ENCODE measurements at places on chromosomes 13 and 19.

- DNase-seq, result peak; percentile 46
Observed at GRCh38 chr13:52652980-52653303, 306 bp downstream of the SUGT1 start.

- no peak for DNase-seq
Observed at GRCh38 chr13:112782429-112783010, 92.7 kb downstream of the ATP11A start.

DNA sequence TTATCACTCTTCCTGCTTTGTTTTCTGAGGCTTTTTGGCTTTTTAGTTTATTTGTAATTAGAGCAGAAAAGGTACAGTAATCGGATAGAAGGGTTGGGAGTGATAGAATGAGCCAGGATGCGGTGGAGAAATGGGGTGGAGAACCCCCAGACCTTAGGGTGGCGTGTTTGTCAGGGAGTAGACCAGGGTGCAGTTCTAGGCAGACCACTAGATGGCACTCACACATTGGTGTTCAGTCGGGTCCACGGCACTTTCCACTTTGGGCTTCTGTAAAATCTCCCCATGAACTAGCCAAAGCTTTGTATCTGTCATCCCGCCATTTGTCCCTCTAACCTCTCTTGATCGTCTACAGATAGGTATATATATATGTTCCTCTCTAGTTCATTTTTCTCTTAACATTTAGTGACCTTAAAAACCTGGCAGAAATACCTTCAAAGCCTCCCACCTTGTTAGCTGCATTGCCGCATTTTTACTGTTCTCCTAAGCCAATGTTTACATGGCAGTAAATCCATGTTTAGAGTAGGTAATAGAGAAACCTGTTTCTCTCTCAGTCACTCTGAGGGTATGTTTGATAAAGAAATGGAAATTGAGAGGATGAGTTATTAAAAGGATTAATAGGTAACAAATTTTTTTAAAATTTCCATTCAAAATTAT lies 154.9 kb downstream of the TM9SF2 start:
- peak; percentile 80 for DNase-seq

DNA sequence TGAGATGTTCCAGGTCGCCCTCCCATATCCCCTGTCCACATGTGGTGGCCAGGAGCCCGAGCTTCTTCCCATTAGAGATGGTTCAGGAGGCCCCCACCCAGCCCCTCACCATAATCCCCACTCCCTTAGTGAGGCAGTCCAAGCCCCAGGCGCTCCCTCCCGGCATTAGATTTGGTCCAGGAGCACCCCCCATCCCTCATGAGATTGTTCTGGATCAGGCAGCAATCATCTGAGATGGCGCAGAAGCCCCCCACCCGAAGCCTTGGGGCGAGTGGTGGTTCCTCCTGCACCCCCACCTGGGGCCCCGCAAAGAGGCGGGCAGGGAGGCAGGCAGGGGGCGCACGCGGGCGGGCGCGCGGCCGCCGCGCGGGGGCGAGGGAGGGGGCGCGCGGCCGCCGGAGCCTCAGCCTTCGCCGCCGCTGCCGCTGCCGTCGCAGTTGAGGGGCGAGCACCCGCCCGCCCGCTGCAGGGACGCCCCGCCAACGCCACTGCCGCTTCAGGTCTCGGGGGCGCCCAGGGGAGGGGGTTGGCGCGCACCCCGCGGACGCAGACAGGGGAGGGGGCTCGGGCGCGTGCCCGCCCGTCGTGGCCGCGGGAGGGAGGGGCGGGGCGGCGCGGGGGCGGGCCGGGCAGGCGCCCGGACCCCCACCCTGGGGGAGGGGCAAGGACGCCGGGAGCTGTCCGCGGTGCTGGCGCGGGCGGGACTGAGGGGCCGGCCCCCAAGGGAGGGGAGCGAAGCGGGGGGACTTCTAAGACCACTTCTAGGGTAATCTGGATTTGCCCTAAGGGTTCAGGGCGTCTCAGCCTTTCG lies 46.4 kb upstream of the SHKBP1 start:
- peak; percentile 12 for DNase-seq

DNA sequence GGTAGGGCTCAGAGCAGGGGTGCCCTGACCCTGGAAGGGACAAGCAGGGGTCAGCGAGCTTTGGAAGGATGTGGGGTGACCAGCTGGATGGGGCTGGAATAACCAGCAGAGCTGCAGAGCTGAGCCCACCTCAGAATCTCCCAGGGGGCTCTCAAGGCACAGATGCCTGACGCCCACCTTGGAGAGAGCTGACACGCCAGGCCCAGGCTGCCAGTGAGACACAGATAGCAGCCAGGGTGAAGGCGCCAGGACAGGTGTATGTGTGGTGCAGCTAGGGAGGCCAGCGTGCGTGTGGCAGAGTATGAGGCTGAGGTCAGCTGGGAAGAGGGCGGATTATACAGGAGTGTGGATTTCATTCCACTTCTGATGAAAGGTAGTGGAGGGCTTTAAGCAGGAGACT lies 8.9 kb downstream of the AP1M1 start:
- no peak for DNase-seq

DNA sequence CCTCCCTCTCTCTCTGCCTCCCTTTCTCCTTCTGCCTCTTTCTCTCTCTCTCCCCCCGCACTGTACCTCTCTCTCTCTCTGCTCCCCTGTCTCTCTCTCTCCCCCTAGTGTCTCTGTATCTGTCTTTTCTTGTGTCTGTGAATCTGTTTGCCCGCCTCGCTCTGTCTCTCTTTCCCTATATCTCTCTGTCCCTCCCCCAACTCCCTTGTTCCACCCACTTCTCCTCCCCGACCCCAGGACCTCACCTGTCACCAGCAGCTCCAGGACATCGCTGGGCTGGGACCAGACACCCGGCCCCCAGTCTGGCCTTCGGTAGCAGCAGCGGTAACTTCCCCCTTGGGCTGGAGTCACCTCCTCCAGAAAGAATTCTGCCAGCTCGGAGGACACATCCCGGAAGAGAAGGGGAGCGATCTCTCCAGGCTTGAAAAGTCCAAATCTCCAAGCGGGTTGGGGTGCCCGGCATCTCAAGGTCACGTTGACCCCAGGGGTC lies 3.9 kb downstream of the OSCAR start:
- DNase-seq, result no peak

GRCh38 chr13:42487221-42487620 lies 86.7 kb upstream of the TNFSF11 start:
- no peak for DNase-seq

DNA sequence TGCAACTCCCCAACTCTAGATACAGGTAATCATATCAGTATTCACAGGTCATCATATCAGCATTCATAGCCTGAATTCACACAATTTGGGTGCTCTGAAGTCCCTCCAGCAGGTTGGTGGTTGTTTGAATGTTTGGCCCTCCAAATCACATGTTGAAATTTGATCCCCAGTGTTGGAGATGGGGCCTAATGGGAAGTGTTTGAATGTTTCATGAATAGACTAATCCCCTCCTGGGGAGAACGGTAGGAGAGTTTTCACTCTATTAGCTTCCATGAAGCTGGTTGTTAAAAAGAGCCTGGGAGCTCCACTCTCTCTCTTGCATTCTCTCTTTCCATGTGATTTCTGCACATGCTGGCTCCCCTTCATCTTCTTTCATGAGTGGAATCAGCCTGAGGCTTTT lies 288.6 kb upstream of the PCDH9 start:
- no peak for DNase-seq

- DNase-seq, result peak; percentile 5
Observed at GRCh38 chr13:36815062-36815461, 4.0 kb upstream of the RFXAP start.

GRCh38 chr19:16217716-16218451 lies 20.2 kb downstream of the AP1M1 start:
- DNase-seq, result no peak

DNA sequence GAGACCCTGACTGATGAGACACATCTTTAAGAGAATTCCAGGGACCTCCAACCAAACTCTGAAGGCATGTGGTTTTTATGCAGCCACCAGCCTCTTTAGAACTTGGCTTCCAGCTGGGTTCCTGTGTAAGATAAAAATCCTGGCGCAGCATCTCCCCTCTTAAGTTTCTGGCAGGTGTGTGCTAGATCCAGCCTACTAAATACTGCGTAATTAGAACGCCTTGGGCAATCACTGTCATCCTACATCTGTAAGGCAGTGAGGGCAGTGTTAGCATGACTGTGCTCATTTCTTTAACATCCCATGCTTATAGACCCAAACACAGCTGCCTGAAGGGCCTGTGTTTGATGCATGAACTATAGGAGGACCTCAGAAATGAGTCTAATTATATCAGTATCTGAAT lies 173.5 kb upstream of the OBI1 start:
- DNase-seq, result no peak

DNA sequence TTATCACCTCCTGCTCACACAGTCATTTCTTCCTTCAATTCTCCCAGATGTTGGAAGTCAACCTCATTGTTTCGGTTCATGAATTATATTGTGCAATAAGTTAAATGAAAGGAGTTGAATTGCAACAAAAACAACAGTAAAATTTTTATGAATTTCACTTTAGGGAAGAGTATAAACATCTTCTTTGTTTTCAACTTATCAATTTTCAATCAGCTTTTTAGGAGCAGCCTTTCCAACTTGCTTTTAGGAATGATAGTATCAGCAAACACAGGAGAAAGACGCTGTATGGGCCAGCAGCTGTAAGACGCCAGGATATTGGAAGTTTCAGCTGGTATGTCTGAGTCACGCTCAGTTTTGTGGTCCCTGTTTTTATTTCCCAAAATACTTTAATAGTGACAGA lies 132.5 kb upstream of the ARGLU1 start:
- no peak for DNase-seq

DNA sequence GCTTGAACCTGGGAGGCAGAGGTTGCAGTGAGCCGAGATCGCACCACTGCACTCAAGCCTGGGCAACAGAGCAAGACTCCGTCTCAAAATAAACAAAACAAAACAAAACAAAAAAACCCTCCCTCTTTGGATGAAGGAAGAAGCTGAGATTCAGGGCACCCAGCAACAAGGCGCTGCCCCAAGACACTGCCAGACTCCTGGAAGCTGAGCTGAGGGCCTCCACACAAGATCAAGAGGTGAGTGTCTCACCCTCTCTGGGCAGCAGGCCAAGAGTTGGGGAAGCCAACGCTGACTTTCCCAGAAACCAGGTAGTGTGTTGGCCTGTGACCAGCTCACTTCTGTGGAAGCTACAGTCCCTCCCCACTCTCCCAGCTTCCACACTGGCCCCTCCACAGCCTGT lies 3.7 kb upstream of the TYROBP start:
- no peak for DNase-seq

DNA sequence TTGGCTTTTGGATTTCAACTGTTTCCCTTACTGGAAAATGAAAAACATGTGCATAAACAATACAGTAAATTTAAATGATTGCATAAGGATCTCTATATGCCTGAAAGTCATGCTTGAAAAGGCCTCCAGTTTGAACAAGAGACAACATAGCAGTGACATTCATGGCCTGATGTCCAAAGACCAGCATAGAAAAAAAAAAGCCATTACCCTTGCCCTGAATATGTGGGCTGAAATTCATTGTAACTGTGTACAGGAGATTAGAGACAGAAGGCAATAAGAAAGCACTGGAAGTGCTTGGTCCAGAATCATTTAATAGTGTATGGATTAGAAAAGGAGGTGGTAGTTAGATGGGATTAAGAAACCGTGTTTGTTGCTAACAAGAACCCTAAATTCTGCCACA lies 15.4 kb downstream of the MIR17HG start:
- DNase-seq, result no peak

DNA sequence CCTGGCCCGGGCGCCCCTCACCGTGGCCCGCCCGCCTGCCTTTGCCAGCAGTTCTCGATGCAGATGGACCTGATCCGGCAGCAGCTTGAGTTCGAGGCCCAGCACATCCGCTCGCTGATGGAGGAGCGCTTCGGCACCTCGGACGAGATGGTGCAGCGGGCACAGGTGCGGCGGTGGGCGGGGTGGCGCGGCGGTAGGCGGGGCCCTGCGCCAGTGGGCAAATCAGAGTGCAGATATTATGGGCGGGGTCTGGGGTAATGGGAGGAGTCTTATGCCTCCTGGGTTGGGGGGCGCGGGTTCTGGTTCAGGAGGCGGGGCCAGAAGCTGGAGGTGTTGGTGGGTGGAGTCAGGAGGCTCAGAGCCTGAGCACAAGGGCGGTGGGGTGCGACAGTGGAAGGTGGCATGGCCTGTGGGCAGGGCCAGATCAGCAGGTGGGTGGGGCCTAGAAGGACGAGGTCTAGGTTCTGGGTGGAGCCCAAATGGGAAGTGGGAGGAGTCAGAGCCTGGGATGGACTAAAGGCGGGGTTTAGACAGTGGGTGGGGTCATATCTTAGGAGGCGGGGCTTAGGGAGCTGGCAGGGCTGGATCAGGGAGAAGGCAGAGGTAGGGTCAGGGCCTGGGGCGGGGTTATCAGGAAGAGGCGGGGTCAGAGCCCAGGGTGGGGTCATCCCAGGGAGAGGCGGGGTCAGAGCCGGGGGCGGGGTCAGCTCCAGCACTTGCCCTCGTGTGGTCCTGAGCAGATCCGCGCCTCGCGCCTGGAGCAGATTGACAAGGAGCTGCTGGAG lies 5.6 kb downstream of the APC2 start:
- DNase-seq, result no peak

DNA sequence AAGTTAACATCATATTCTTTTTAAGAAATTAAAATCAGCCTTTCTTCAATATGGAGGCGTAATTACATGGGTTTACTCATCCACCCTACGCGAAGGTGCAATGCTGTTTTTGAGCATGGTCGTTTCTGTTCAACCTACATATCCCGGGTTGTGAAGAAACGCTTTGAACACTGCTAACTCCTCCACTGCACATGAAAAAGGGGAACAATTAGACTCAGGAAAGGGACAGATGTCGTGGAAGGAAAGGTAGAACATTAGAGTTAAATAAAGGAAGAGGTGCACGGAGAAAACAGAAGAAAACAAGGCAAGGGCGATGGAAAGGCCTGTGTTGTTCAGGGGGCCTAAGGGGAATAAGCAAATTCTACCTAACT lies 4.1 kb downstream of the ZIC5 start:
- DNase-seq, result no peak

DNA sequence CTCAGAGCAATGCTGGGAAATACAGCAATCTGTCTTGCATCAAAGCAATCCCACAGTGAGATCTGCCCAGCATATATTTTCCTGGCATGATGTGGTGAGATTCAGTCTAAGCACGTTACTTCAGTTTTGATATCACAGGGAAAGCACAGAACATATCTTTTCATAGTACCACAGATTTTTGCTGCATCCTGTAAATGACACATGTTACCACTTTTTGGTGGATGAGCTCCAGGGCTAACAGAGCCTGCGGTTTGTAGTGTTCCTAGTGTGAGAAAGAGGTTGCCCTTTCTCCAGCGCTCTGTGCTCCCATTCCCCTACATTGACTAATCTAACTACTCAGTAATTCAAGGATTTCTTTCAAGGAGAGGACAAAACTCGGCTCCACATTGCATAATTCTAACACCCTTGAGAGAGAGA lies 409.0 kb downstream of the GPC6 start:
- DNase-seq, result no peak

GRCh38 chr13:78596399-78596735 lies 7.0 kb downstream of the POU4F1 start:
- no peak for DNase-seq
